ENCODE measurements at places on chromosomes 5 and 9. TPM values are rescaled to one million over a fixed set of nuclear protein-coding genes. Genes with fewer than 3 reads are reported as not detected.

DNA sequence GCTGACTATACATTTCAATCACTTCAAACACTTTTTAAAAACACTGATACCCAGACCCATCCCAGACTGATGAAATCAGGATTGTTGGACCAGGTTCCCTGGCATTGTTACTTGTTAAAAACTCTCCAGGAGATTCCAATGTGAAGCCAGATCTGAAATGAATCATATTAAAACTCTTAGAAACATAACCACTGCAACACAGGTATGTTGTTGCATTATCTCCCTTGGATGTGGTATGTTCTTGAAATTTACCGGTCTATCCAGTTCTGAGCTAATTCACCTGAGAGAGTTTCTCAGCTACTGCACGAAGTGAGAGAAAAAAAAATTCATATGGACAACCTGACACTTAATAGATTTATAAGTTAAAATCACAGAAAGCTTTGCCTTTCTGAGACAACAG, 21.8 kb downstream of the MEF2C start:
- no peak for ATAC-seq

Gene SPACA9
- total RNA-seq, result 4.6 TPM

Gene GARNL3
- total RNA-seq, result 13.7 TPM

DNA sequence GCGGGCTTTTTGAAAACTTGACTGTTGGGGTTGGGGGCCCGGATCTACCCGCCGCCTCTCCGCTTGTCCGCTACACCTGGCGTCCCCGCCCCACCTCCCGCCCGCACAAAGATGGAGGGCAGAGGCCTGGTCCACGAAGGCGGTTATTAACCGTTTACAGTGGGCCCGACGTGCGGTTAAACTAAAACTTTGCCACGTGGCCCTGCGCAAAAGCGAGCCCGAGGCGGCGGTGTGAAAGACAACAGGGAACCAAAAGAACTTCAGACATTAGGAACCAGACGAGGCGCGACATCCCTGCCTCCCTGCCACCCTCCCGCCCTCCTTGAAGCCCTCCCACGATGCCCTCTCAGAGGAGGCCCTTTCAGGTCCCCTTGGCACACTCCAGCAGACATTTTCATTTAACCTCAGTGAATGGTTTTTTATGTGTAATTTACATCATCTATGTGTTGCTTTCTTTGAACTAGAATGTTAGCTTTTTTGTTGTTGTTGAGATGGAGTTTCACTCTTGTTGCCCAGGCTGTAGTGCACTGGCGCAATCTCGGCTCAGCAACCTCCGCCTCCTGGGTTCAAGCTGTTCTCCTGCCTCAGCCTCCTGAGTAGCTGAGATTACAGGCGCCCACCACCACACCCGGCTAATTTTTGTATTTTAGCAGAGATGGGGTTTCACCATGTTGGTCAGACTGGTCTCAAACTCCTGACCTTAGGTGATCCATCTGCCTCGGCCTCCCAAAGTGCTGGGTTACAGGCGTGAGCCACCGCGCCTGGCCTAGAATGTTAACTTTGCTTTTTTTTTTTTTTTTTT, 999 bp upstream of the HNRNPA0 start:
- ATAC-seq, result peak; percentile 17

Gene IL9
- not detected for total RNA-seq

Gene RCL1
- total RNA-seq, result 19.0 TPM

DNA sequence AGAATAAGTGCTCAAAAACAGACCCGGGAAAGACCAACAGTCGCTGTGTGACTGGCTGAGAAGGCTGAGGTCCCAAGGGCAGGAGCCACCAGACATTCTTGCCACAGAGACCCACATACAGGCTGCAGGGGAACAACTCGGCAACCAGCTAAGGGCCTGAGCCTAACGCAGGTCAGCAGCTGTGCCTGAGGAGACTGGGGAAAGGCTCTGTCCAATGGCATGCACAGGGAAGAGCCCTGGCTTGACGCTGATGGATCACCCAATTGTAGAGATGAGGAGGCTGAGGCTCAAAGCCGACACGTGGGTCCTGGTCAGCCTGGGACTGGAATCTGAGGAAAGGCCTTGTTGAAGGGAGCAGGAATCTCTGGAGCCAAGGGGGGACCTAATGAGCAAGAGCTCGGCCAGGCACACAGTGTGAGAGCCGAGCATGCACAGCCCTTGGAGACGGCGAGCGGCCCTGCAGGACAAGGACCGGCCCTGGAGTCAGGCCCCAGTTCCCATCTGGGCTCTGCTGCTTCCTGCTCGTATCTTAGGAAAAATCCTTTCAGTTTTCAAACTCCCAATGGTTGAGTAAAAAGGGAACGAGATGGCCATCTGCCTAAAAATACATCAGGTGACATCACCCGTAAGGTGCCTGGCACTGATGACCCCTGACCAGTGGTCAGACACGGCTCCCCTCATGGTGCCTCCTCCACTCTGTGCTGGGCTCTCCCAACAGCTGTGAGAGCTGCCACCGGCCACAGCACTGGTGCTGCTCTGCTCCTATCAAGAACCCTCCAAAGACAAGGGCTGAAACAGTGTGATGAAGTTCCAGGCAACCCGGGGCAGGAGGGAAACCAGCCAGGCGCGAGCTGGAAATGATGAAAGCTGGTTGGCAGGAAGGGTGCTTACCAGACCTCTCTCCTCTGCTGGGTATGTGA, 16.4 kb downstream of the LMAN2 start:
- no peak for ATAC-seq

- no peak for ATAC-seq
These were observed 1227.2 kb upstream of the WWC1 start for GRCh38 chr5:167064198-167064776.

Gene ZDHHC11
- total RNA-seq, result 2.3 TPM

- ATAC-seq, result no peak
These were observed 459.4 kb downstream of the GADD45G start for GRCh38 chr9:90064248-90064647.

Gene BARHL1
- not detected for total RNA-seq

Gene GEMIN5
- total RNA-seq, result 15.8 TPM

Gene WNT8A
- not detected for total RNA-seq

- ATAC-seq, result peak; percentile 55
These were observed 294.4 kb downstream of the MARCHF11 start for GRCh38 chr5:15885156-15885555.

- no peak for ATAC-seq
These were observed 13.5 kb downstream of the TBC1D9B start for GRCh38 chr5:179893958-179894895.

DNA sequence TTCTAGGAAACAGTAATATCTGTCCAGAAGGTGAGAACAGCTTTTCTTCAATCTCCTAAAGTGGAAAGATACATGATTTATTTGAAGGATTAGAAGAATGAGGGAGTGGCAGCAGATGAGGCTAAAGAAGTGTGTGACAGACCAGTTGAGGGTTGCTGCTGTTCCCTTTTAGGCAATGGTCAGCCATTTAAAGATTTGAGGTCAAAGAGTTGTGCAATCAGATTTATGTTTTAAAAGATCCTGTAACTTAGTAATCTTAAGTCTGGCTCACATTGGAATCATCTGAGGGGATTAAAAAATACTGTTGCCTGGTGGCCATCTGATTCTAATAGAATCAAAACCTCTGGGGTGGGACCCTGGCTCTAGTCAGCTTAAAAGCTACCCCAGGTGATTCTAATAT, 4.3 kb upstream of the SGCD start:
- no peak for ATAC-seq

DNA sequence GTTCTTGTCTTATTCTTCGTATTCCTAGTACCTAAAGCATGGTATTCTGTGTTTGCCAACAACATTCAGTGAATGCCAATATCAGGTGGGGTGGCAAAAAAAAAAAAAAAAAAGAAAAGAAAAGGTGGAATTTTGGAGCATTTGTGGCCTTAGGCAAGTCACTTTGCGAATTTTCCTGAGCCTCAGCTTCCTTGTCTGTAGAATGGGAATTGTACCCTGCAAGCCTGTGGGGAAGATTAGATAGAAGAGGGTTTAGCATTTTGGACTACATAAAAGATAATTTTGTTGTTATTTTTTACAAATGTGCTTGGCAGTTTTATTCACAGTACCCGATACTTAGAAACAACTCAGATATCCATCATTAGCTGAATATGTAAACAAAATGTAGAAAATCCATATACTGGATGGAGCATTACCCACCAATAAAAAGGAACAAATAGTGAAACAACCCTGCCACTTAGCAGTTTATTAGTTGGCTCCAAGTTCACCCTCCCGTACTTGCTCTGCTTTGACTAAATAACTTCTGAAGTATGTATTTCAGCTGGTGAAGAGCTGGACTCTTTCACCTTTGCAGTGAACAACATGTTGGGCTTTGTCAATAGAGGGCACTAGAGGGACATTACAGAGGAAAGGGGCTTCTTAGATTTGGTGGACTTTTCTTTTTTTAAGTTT, 13.6 kb downstream of the UBE2D2 start:
- ATAC-seq, result no peak

DNA sequence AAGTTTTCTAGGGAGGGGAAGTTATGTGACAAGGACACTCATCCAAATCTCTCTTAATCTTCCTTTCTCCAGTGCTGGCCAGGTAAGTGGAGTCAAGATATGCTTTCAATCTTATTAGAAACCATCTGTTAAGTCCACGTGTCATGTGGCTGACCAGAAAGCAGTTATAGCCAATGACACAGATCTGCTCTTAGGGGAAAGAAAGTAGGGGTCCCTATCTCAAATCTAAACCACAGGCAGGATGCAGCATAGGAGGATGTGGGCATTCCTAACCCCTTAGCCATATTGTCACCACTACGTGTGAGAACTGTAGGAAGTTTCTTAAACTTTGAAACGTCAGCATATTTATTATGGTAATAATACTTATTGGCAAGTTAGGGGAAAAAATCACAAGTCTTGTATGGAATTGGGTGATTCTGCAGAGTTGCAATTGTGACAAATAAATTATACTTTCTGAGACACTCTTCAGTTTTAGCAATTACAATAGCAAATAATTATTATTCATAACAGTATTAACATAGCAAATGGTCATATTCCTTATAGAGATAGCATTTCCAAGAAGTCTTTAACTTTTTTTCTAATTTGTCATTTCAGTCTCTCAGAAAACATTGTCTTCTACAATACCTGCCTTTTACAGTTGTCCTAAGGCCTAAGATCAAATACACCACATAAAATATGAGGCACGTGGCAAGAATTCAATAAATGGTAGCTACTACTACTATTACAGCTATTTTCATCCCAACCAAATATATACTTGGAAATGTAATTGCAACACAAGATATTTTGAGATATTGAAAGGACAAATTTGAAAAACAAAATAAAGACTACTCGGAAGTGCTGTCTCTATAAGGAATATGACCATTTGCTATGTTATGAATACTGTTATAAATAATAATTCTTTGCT, 236.9 kb downstream of the PDE4D start:
- no peak for ATAC-seq

Gene ZDHHC11B
- 9.5 TPM for total RNA-seq

- no peak for ATAC-seq
These were observed 32.3 kb upstream of the ADAMTS2 start for GRCh38 chr5:179377421-179378115.

- ATAC-seq, result no peak
These were observed 44.9 kb downstream of the PLEKHG4B start for GRCh38 chr5:136901-137300.

- ATAC-seq, result no peak
These were observed 981.7 kb downstream of the NR2F1-AS1 start for GRCh38 chr5:92599217-92599810.
